ENCODE measurements at places on chromosomes 12 and 14.
A peak's percentile ranks its signal among the peaks of the same experiment; 100 is the strongest.

GRCh38 chr14:74547331-74547927, 53.9 kb downstream of the ISCA2 start:
- no peak for DNase-seq

DNA sequence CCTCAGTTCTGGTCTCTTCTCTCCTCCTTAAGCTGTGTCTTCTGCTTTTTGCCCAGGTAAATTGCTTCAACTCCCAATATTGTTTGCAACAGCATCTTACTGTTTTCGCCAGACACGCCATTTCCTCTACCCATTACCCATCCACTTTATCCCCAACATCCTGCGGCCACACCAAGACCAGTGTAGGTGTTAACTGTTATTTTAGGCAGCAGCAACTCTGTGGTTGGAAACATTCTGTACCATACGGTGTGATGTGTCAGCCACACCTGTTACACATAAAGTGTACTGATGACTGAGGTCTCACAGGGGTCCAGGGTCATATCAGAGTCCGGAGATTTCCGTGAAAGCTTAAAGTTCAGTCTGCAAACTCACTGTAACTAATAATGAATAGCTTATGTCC, 21.8 kb upstream of the KLRD1 start:
- DNase-seq, result no peak

DNA sequence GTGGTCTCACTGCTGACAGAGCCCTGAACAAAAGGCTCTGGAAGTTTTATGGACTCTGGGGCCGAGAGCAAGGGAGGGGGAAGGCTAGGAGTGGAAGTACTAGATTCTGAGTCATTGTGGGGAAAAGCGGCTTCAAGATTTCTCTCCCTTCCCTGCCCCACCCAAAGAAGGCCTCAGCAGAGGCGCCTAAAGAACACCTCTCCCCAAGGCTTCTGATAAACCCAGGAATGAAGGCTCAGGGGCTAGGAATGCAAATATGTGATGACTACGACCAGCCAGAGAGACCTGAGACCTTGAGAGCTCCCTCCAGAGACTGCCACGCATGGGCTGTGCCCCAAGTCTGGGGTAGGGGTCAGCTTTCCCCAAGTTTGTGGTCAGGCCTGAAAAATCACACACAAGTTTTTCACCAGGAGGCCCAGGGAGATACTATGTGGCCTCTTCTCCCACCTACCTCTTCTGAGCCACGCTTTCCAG, 130.7 kb upstream of the HIF1A start:
- no peak for DNase-seq

DNA sequence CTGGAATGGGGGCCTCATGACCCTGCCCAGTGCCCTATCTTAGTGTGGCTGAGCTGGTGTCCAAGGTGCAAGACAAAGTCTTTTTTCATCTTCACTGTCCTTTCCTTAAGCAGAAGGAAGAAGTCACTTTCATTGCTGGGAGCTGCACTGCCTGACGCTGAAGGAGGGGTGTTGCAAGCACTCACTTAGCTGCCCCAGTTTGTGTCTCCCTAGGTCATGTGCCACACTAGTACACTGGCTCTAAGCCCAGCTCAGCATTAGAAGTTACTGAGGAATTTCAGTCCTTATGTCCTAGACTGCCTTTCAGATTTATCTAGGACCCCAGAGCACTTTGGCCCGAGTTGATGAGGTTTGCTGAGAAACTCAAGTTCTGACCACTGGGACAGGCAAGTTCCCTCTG, 952.0 kb upstream of the USP15 start:
- DNase-seq, result no peak

DNA sequence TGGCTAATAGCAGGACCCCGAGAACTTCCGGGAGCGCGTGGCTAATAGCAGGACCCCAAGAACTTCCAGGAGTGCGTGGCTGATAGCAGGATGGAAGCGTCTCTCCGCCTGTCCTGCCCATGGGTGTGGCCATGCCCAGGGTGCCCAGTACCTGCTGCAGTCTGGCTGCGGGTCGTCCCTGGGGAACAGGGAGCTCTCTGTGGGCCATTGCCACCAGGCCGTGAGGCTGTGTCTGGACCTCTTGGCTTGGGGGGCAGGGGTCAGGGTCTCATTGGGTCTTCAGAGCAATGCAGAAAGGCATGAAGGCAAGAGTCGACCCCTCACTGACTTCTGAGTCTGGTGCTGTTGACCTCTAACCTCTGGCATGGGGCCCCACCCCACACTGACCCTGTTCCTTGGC, 35.4 kb downstream of the PACS2 start:
- no peak for DNase-seq

DNA sequence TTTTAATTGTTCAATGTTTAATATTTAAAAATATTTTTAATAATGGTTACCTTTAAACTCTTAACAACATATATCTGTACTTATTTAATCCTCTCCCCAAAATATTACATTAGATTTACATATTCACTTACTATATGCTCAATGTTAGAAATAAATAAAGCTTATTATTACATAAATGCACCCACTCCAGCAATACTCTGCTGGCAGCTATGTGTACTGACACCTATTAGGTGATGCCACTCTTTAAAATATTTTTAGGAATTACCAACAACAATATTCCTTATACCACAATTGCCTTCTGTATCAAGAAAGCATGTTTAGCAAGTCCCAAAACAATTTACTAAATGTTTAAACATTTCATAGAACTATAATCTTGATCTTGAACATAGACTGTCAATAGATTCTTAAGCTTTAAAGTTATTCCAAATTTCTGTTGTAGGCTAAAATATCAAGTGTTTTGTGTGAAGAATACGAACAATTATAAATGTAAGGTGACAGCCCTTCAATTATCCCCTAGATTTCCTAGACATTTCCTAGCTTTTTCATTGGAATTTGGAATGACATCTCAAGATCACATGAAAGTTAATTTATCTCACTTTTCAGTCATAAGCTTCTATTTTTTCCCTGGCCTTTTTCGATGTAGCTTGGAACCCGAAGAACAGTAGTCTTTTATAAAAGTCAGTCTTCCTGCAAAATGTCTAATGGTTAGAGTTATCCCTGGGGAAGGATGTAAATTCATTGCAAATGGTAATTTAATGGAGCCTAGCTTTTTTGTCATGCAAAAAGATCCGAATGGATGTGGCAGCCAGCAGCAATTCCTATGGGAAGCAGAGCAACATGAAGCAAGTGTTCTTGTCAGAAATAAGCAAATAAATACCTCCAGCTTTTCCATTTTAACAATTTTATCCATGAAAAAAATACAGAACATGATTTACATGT, 907.5 kb upstream of the ATXN7L3B start:
- DNase-seq, result no peak

DNA sequence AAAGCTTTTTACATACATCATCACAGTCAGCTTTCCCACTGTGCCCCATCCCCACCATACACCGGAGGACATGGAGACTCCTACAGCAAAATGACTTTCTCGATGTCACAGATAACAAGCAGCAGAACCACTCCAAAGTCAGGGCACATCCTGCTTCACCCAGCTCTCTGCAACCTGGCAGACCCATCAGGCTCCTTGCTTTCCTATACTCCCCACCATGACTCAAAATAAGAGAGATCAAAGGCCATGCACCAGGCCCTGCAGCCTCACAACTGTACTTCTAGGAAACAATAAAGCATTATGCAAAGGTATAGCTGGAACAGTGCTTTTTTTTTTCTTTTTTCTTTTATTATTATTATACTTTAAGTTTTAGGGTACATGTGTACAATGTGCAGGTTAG, 187.4 kb downstream of the DPF3 start:
- no peak for DNase-seq

GRCh38 chr14:59187802-59188460, 536 bp upstream of the DAAM1 start:
- peak; percentile 75 for DNase-seq

DNA sequence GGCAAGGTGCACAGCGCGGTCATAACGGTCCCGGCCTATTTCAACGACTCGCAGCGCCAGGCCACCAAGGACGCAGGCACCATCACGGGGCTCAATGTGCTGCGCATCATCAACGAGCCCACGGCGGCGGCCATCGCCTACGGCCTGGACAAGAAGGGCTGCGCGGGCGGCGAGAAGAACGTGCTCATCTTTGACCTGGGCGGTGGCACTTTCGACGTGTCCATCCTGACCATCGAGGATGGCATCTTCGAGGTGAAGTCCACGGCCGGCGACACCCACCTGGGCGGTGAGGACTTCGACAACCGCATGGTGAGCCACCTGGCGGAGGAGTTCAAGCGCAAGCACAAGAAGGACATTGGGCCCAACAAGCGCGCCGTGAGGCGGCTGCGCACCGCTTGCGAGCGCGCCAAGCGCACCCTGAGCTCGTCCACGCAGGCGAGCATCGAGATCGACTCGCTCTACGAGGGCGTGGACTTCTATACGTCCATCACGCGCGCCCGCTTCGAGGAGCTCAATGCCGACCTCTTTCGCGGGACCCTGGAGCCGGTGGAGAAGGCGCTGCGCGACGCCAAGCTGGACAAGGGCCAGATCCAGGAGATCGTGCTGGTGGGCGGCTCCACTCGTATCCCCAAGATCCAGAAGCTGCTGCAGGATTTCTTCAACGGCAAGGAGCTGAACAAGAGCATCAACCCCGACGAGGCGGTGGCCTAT, 875 bp downstream of the HSPA2 start:
- DNase-seq, result peak; percentile 83

DNA sequence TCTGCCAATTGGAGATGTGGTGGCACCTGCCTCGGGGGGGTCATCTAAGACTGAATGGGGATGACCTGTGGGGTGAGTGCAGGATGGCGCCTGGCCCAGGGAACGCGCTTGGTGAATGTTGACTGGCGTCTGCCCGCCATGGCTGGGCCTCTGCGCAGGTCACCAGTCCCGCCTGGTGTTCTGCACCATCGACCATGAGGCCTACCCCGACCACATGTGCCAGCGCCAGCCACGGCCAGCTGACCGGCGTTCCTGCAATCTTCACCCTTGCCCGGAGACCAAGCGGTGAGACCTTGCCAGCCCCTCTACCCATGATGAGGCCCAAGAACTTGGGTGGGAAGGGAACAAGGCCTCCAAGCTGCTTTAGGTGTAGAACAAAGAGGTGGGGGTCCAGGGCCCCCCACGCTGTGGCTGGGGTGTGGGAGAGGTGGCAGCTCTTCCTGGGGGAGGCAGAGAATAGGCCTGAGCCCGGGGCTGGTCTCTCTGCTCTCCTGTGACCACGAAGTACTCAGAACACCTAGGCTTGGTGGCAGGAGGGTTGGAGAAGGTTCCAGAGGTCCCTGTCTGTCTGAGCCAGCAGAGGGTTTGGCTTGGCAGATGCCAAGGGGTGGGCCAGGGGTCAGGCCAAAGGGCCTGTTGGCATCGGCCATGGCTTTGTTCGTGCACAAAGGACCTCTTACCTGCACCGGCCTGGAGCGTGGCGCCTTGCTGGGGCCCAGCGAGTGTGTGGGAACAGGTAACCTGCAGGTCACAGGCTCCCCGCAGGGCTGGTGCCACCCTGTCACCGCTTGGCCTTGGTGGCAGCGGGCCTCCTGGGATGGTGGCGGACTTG, 15.4 kb downstream of the PAPLN start:
- DNase-seq, result no peak

DNA sequence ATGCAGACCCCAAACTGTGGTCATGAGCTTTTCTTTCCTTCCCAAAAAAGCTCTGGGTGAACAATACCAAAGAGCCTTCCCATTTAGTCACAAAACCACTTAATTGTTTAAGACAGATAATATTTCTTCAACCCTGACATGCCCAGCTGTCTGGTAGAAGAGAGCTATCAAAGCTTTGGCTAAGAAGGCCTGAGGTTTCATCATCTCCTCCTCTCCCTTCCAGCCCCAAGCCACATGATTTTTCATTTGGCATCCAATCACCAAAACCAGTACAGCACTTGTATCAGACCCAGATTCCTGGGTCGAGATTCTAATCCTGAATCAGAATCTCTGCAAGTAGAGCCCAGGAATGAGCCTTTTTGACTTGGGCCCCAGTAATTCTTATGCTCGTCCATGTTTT, 199.6 kb upstream of the TMEM260 start:
- no peak for DNase-seq

DNA sequence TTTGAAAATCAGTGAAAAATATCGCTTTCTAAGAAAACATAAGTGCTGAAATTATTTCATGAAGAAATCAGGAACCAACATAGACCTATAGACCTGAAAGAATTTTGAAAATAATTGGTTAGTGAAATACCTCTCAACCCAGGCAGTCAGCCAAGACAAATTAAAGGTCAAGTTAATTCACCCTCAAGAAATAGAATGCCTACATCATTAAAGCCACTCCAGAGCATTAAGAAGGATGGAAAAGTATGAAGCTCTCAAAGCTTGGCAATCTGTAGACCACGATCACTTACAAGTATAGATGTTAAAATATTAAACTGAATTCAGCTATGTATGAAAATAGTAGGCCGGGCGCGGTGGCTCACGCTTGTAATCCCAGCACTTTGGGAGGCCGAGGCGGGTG, 48.3 kb downstream of the SFSWAP start:
- no peak for DNase-seq

GRCh38 chr14:54480830-54481562, 7.8 kb downstream of the GMFB start:
- no peak for DNase-seq

DNA sequence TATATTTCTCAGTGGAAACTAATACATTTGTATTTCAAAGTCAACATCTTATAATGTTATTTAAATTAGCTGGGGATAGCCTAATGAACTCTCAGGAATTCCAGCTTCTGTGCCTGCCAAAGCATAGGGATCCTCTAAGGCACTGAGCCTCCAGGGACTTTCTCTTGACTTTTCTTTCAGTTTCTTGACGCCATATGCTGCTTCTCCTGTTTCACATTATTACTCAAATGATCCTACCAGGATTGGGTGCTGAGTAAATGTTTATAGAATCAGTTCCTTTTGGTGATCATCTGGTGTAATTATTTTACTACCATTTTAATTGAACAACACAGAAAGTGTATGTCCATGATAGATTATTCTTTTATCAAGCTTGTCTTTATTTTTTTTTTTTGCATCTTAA, 7.9 kb downstream of the METTL25 start:
- DNase-seq, result no peak

DNA sequence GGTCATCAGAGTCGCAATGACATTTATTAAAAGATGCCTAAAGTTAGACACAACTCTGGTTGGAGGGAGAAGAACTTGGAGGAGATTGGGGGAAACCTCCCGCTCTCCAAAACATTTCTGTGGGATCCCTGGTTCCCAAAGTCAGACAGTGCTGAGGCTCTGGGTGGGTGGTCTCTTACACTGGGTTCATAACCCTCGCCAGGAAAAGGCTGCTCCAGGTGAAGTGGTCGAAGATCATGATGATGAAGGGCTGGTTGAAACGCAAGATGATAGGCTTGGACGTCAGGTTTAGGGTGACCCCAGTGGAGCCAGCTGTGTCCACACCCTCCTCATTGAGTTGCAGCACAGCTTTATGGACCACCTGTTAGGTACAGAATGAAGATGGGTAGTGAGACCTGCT, 11.2 kb upstream of the SERPINA10 start:
- no peak for DNase-seq

DNA sequence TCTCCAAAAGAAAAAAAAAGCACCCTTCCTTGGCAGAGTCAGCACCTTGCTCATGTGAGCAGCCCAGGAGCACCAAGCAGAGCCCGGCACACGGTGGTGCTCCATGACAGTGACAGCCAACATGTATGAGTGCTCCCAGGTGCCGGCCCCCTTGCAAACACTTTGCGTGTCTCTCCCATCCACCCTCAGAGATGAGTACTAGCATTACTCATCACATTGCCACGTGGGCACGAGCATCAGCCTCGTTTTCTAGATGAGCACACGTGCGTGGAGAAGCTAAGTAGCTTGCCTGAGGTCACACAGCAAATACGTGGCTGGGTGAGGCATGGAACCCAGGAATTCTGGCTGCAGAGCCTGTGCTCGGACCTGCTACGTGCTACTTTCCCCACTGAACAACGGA, 177.9 kb upstream of the PRMT8 start:
- no peak for DNase-seq
